ENCODE measurements at places on chromosomes 6 and 20. TPM values are rescaled to one million over a fixed set of nuclear protein-coding genes. Genes with fewer than 3 reads are reported as not detected.

Gene ALDH8A1
- total RNA-seq = 11.2 TPM

DNA sequence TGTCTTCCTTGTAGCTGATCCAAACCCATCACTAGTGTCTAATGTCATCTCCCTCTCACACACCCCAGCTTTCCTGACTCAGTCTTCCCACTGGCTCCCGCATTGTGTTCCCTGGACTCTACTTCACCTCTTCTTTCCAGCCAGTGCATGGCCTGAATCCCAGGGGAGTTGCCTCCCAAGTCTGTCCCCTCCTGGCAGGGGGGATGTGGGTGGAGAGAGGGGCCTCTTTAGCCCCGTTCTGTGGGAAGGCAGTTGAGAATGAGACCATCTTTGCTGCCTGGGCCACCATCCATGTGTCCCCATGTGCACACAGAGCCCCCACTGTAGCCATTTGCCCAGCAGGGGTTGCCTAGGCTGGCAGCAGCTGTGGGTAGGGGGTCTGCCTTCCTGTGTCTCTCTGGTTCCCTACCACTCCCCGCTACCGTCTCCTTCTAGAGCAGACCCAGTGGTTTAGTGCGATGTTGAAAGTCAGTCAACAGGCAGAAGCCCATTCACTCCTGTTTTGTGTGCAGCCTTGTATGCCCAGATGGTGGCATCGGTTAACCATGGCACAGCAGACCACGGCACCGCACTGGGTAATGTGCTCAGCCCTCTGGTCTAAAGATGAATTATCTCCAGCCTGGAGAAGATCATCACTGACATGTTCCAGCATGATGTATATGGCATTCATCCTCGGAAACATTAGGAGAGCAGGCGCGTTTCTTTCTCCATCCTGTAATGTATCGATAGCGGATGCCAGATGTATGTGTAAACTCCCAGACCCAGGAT lies 178.8 kb upstream of the SNX9 start:
- DNase-seq = no peak

DNA sequence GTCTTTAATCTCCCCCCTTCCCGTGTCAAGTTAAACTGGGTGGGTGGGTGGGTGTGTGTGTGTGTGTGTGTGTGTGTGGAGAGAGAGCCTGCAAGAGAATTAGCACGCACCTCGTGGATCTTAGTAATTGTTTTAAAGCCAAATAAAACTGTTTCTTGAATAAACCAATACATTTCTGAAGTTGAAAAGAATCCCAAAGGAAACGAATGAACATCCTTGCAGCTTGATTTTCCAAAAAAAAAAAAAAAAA lies 381 bp upstream of the BICRAL start:
- no peak for DNase-seq

DNA sequence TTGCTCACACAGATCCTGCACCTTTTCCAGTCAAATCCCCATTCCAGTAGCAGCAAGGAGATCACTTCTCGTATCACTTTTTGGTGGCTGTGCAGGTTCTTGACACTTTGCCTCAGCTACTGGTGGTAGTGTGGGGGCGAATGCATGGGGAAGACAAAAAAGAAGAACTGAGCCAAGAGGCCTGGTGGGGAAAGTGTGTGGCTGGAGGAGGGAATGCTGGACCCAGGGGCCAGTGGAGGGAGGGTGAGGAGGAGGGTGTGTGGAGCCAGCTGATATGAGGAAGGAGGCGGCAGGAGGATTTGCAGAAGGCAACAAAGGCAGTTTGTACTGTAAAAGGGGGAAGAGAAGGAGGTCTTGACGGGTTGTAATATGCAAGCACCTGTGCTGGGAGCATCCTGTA lies 15.7 kb upstream of the HLA-C start:
- no peak for DNase-seq

- no peak for DNase-seq
These were observed 17.2 kb upstream of the ZNF133 start for GRCh38 chr20:18271160-18271559.

- DNase-seq = no peak
These were observed 314.5 kb downstream of the UTRN start for GRCh38 chr6:144599615-144600014.

All from kidney (tissue), 22 donors.